Activated CD4-positive, alpha-beta memory T cell treated with anti-CD3 and anti-CD28 coated beads for 36 hours (primary cell): ENCODE measurements at places on chromosomes 3 and 15. TPM values are rescaled to one million over a fixed set of nuclear protein-coding genes. Genes with fewer than 3 reads are reported as not detected.

ITIH4 gene
- total RNA-seq: 4.3 TPM

GRCh38 chr3:149472030-149472797, 2.3 kb upstream of the TM4SF4 start:
- no peak overlapping the region for H3K27ac ChIP-seq
- no peak overlapping the region for H3K4me3 ChIP-seq
- no peaks in the 10 kb centered on the region for H3K4me1 ChIP-seq
- H3K27me3 ChIP-seq: peaks cover 1% of the 10 kb centered on the region
- no peak for DNase-seq

GRCh38 chr3:162029736-162030135, 533.1 kb downstream of the OTOL1 start:
- DNase-seq: no peak
- no peak overlapping the region for H3K4me3 ChIP-seq
- no peaks in the 10 kb centered on the region for H3K27me3 ChIP-seq
- no peak overlapping the region for H3K27ac ChIP-seq
- H3K4me1 ChIP-seq: no peaks in the 10 kb centered on the region

DNA sequence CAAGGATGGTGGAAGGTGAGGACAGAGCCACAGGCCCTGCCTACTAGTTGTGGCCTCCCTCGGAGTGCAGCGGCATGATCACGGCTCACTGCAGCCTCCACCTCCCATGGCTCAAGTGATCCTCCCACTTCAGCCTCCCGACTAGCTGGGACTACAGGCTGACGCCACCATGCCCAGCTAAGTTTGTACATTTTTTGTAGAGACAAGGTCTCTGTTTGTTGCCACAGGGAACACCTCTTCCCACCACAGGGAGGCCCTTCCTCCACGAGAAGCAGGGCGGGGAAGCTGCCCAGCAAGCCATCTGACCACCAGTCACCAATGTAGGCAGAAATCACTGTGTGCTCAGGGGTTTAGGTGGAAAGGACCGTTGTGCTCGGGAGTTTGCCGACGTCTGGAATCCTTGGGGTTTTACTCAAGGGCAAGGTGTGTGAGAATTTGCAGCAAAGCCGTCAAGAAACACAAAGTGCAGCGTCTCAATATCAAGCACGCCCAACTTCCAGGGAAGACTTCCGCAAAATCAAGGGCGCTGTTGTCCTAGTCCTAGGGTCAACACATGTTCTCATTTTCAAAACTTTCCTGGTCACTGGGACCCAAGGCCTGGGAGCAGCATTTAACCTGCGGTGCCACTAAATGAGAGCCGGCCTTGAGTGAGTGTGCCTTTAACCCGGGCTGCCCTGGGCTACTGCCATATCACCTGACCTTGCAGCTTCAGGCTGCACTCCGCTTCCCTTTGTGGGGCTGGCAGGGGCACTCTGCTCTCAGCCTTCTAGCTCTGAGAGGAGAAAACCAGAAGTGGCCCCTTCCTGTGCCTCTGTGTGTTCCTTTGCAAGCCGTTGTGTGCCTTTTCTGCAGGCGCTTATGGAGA, 65.7 kb downstream of the SLC12A8 start:
- H3K27ac ChIP-seq: no peak overlapping the region
- no peak for DNase-seq
- H3K36me3 ChIP-seq: no peaks in the 10 kb centered on the region

DNA sequence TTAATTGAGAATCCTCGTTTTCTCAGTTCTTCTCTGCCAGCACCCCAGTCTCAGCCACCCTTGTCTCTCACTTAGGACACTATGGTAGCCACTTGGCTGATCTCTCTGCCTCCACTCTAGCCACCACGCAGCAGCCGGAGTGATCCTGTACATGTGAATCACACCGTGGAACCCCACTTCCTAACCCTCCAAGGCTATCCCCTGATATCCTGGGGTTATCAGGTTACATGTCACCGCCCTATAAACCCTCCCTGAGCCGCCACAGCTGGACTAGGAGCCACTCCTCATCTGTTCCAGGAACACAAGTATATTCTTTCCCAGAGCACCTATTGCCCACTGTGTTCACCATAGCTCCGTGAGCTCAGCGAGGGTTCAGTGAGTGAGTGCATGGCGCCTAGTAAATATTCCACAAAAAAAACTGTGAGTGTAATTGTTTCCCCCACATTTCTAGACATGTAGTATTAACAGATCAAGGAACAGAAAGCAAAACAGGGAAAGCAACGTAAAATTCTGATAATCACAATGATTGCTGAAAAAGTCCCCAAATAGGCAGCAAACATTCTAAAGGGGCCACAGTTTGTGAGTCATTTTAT, 661 bp upstream of the PARP14 start:
- no peaks in the 10 kb centered on the region for H3K27me3 ChIP-seq
- peaks cover 52% of the 10 kb centered on the region for H3K4me1 ChIP-seq
- peaks cover 14% of the 10 kb centered on the region for H3K36me3 ChIP-seq

DNA sequence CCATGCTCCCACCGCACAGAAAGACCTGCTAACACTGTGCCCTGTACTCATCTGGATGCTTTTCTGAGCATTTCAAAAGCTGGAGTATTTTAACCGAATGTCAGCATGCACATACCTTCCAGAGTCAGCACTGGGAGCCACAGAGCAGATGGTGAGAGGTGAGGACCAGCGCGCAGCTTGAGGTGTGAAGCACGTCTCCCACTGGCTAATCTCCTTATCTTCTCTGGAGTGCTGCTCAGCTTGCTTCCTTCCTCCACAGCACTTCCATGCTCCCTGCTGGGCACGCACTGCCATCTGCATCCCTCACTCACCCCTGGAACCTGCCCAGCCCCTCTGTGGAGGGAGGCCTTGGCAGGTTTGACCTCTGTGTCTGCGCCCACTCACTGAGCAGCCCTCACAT, at the start of gene GNB5:
TSS of gene GNB5 (minus strand) at position 186 of the 400 bp plus-strand sequence. CDS start 6,716 bp downstream, outside the sequence.
- no peaks in the 10 kb centered on the region for H3K4me1 ChIP-seq
- no peaks in the 10 kb centered on the region for H3K27me3 ChIP-seq
- no peak within 1 kb of the TSS for H3K27ac ChIP-seq
- H3K36me3 ChIP-seq: no peaks in the 10 kb centered on the region
- no peak within 1 kb of the TSS for H3K4me3 ChIP-seq
- no peak for DNase-seq

INSYN1 gene
- total RNA-seq: not detected

- no peak for DNase-seq
- H3K27ac ChIP-seq: peak overlapping the region; percentile 98
- peaks cover 21% of the 10 kb centered on the region for H3K4me1 ChIP-seq
- H3K27me3 ChIP-seq: no peaks in the 10 kb centered on the region
- H3K36me3 ChIP-seq: peaks cover 22% of the 10 kb centered on the region
Observed at GRCh38 chr15:58932710-58933280, 684 bp downstream of the SLTM start.

GRCh38 chr3:103690536-103690935, 1255.7 kb downstream of the ZPLD1 start:
- no peak overlapping the region for H3K4me3 ChIP-seq
- no peak overlapping the region for H3K27ac ChIP-seq
- no peak for DNase-seq
- no peaks in the 10 kb centered on the region for H3K27me3 ChIP-seq

- H3K4me3 ChIP-seq: no peak overlapping the region
- H3K27me3 ChIP-seq: peaks cover 39% of the 10 kb centered on the region
- no peak overlapping the region for H3K27ac ChIP-seq
Observed at GRCh38 chr3:24493746-24494617, 668 bp downstream of the THRB start.

GRCh38 chr15:98524838-98525660, 123.3 kb upstream of the IGF1R start:
- peaks cover 12% of the 10 kb centered on the region for H3K27me3 ChIP-seq
- no peaks in the 10 kb centered on the region for H3K4me1 ChIP-seq
- no peak for DNase-seq

DNA sequence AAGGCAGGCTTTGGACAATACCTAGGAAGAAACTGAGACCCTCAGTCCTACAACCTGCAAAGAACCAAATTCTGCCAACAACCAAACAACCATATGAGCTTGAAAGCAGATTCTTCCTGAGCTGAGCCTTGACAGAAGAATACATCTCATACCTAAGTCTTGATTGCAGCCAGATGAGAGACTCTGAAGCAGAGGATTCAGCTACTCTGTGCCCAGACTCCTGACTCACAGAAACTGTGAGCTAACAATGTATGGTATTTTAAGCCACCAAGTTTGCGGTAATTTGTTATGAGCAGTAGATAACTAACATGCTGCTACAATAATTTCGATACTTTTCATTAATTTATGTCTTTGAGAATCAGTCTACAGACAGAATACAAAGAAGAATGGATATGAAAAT, 325.1 kb upstream of the CBLB start:
- no peak overlapping the region for H3K4me3 ChIP-seq
- peaks cover 14% of the 10 kb centered on the region for H3K4me1 ChIP-seq
- H3K27me3 ChIP-seq: no peaks in the 10 kb centered on the region
- no peak overlapping the region for H3K27ac ChIP-seq

LMAN1L gene
- not detected for total RNA-seq

TMEM207 gene
- total RNA-seq: not detected

FAM98B gene
- 40.2 TPM for total RNA-seq

SKOR1 gene
- total RNA-seq: 0.12 TPM

- H3K4me1 ChIP-seq: peaks cover 77% of the 10 kb centered on the region
- H3K36me3 ChIP-seq: peaks cover 30% of the 10 kb centered on the region
- H3K4me3 ChIP-seq: no peak overlapping the region
- no peak overlapping the region for H3K27ac ChIP-seq
Observed at GRCh38 chr3:186960347-186960746, 30.0 kb downstream of the ST6GAL1 start.

DNA sequence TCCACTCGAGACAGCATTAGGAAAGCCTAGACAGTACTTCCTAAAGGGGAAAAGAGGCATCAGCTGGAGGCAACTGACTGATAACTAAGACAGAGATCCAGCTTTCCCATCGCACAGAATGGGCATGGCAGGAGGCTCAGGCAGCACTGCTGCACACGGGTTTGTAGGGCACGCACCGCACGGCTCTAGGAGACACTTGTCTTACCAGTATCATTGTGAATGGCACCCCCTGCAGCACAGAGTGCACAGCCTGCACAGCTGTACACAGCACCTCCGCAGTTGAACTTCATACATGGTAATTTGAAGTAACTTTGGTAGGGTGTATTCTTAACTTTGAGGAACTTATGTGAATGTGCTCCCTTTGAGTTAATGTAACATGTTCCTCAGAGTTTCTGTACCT, 281.6 kb downstream of the PLCL2 start:
- H3K4me3 ChIP-seq: no peak overlapping the region
- H3K36me3 ChIP-seq: peaks cover 5% of the 10 kb centered on the region
- no peaks in the 10 kb centered on the region for H3K27me3 ChIP-seq
- no peak overlapping the region for H3K27ac ChIP-seq
- H3K4me1 ChIP-seq: no peaks in the 10 kb centered on the region

ACOX2 gene
- total RNA-seq: not detected

TM6SF1 gene
- total RNA-seq: 1.9 TPM

ZNF654 gene
- total RNA-seq: 16.7 TPM

DNA sequence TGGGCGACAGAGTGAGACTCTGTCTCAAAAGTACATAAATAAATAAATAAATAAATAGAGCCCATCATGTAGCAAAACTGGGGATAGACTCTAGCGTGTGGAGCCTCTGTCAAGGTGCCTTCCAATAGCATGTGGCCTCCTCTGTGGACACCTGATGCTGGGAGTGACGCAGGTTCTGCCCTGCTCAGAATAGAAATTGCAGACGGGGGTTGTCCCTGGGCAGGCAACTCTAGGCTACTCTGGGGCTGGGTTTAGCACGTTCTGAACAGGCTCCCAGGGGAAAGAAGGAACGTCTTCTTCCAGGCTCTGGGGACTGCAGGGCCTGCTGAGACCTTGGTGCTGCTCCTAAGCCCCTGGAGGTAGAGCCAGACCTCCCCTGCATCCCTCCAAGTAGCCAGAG, 65.3 kb downstream of the EPHB3 start:
- no peak for DNase-seq
- no peak overlapping the region for H3K4me3 ChIP-seq
- H3K27ac ChIP-seq: no peak overlapping the region
- H3K36me3 ChIP-seq: no peaks in the 10 kb centered on the region
- H3K27me3 ChIP-seq: no peaks in the 10 kb centered on the region
- H3K4me1 ChIP-seq: no peaks in the 10 kb centered on the region

TRPM1 gene
- not detected for total RNA-seq

HTD2 gene
- total RNA-seq: 9.5 TPM

HIGD2B gene
- total RNA-seq: 0.27 TPM

GREM1 gene
- not detected for total RNA-seq

DNA sequence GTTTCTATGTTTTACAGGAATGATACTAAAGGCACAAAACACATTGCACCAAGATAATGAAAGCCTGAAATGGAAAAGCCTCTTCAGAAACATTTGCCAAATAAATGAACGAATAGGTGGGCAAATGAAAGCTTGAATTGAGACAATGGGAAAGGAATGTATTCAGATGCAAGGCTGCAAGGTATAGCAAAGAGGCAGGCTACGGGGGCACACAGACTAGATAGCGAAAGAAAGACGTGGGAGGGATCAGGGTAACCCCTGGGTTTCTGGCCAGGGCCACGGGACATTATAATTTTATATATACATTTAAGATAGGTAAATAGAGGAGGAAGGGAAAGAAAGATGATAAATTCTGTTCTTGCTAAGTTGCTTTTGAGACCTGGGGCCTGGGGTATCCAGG, 95.9 kb upstream of the NLGN1 start:
- H3K27me3 ChIP-seq: no peaks in the 10 kb centered on the region
- no peak overlapping the region for H3K4me3 ChIP-seq

DNA sequence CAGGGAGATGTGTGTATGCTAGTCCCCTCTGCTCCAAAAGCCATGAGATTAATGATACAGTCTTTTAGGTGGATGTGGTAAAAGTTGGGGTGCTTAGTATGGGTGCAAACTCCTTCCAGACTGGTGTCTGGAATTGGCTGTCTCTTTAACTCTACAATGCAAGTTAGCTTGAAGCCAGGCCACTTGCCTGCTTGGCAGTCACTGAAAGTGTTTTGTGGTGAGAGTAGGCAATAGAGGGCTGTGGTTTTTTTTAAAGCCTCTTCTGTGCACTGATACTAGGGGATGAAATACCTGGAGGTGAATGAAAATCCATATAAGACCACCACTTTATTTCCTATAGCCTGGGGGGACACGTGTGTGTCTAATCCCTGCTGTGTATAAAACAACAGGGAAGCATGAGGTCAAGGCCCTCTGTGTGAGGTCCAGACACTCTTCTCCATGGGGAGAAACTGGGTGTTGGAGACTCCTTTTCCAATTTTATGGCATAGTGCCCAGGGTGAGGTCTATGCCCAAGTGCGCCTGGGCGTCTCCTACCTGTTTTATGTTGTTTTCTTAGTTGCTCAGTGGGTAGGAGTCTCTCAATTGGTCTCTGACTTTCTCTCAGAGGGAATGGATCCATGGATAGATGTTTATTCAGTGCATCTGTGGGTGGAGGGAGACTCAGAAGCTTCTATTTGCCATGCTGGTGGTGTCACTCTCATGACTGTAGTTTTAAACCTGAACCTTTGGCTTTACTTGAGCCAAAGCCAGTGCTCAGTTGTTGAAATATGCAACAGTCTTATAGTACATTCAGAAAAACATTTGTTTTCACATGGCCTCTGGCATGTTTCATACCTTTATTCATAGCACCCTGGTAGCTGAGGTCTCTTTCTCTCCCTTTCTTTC, 327.8 kb upstream of the ATP11B start:
- H3K4me1 ChIP-seq: no peaks in the 10 kb centered on the region
- H3K27ac ChIP-seq: no peak overlapping the region
- no peaks in the 10 kb centered on the region for H3K27me3 ChIP-seq
- no peak overlapping the region for H3K4me3 ChIP-seq
